ENCODE measurements at places on chromosomes 16 and 17.

- no peak for DNase-seq
These were observed 8.2 kb downstream of the POLR2C start for GRCh38 chr16:57470711-57471110.

DNA sequence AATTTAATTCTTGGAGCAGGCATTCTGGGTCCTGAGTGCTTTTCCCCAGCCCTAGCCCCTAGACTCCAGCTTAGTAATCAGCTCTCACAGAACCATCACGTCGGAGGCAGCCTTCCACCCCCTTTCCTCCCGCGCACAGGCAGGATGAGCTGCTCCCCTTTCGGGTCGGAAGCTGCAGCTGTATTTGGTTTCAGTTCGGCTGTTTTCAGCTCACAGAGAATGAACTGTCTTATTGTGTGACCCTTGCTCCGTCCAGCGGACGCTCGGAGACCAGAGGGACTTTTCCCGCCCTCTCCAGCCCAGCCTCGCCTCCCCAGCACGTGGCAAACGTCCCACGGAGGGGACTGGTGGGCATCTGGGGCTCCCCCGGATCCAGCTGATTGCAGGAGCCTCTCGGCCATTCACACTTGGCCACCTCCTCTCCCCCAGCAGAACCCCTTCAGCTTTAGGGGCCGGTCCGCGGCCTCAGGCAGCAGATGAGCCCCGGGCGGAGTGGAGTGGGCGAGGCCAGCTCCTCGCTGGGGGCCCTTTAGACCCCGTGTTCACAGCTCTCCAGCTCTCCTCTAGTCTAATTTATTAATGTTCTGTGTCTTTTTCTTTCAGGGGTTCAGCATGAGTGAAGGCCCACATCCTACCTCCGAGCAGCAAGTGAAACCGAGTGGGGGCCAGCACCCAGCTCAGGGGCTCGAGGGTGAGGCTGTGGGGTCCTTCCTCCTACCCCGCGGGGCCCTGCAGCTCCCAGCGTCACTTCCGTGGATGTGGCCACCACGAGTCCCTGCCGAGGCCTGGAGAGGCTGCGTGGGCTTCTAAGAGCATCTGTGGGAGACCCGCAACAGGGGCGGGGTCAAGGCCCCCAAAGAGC lies 863 bp upstream of the UTS2R start:
- no peak for DNase-seq

DNA sequence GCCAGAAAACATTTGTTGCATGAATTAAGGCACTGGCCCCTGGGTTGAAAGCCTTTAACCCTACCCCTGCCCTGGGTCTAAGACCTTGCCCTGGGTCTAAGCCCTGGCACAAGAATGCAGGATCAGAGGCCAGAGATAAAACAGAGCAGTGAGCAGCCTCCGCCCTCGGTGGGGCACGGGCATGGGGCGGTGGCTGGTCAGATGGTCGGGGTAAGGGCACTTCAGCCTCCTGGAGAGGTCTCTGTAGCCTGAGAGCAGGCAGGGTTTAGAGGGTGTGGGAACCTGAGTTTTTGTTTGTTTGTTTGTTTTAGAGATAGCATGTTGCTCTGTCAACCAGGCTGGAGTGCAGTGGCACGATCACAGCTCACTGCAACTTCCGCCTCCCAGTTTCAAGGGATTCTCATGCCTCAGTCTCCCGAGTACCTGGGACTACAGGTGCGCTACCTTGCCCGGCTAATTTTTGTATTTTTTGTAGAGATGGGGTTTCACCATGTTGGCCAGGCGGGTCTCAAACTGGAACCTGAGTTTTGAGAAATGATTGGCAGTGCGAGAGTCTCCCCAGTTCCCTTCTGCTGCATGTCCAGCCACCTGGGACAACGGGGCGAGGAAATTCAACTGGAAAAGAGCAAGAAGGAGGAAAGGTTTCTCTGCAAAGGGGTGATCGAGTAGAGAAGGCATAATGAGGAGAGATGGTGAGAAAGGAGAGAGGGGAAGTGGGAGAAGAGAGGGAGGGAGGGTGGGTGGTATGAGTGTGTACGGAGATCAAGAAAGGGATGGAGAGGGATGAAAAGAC lies 27.7 kb downstream of the TNS4 start:
- DNase-seq = no peak

DNA sequence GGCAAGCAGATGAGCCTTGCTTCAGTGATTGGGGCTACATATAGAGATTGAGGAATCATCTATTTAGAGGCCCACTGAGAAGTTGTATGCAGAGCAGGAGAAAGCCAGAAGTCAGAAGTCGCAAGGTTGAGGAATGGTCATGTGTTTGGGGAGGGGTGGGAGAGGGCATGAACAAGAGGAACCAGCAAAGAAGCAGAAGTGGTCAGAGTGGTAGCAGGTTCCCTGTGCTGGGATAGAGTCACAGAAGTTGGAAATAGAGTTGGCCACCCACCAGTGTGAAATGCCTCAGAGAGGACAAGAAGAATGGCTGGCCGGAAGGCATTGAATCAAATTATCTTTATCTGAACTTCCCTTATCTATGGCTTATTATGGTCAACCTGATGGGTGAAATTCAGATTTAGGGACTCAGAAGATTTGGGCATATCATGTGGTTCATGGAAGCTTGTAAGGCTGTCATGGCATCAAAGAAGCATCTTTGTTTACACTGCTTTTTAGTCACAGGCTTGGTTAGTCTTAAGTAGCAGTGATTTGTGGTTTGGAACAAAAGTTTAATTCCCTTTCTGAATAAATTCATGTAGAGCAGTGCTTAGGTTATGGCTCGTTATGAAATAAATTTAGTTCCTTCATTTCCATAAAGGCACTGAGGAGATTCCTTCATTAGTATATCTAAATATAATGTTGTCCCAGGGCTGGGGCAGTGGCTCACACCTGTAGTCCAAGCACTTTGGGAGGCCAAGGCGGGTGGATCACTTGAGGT lies 19.7 kb downstream of the MAP3K3 start:
- no peak for DNase-seq

DNA sequence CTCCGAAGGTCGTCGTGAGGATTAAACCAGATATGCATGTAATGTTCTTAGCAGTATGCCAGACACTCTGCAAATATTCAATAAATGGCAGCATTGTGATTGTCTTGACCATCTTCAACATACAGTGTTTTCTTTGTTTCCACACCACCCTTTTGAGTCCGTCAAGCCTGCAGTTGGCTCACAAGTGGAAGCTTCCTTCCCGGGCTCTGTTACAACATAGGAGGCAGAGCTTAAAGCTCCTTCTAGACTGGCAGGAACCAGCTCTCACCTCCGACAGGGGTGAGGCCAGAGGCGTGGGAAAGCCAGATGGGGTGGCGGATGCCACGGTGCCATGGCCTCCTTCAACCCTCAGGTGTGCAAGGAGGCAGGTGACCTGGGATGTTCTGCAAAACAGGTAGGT lies 138.3 kb downstream of the FOXL1 start:
- DNase-seq = no peak

- no peak for DNase-seq
These were observed 28.1 kb downstream of the KIAA0513 start for GRCh38 chr16:85055493-85056210.

DNA sequence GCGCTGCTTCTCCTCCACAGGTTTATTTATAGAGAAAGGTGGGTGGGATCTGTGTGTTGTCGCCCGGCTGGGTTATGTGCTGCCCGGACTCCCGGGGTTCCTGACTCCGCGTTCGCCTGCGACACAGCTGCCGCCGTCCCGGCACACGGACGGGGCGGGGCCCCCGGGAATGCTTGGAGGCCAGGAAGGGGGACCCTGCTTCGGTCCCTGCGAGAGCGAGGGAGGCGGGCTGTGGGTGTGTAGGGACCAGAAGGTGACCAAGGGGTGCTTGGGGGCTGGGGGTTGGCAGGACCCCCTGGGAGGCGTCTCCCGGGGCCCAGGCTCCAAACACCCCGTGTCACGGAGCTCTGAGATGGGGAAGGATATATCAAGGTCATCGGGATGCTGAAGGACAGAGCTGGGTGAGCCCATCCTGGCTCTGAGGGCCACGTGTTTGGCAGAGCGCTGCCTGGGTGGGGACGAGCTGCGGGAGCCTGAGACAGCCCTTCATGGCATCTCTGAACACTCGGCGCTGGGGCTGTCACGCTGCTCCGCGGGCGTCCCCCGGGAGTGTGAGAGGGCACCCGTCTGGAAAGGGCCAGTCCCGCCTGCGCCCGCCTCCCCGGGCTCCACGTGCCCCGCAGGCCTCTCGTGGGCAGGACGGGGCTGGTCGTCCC lies 4.2 kb downstream of the CACNA1H start:
- DNase-seq = no peak

GRCh38 chr16:17926461-17926860 lies 410.1 kb downstream of the NPIPA8 start:
- no peak for DNase-seq

GRCh38 chr17:81240761-81241160 lies 1.6 kb downstream of the NDUFAF8 start:
- DNase-seq = no peak

- no peak for DNase-seq
These were observed 8.6 kb upstream of the BAHCC1 start for GRCh38 chr17:81386646-81387099.

DNA sequence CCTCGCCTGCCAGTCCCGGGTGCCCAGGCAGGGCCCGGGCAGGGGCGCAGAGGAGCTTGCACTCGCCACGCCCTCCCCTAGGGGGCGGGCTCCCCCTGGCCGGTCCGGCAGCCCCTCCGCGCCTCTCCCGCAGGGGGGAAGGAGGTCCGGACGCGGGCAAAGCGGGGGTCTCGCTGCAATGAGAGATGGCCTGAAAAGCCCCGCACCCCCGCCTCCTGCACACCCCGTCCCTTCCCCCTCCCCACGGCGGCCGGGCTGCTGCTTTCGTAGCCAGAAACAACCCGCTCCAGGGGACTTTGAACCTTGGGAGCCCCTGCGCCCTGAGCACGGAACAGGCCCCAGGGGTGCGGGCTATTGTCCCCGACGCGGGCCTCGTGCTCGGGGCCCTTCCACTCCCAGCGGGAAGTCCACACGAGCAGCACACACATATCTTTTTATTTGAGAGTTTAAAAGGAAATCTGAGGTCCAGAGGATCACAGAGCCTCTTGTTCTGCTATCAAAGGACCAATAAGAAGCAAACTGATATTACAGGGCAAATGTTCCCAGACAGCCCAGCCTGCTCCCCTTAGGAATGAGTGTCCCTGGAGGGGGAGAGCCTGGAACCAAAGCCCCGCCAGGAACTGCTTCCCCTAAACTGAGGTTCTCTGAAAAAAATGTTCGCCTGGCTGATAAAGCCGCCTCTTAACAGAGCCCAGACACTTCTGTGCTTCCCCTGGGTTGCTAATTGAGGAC lies 5.8 kb upstream of the CBX4 start:
- DNase-seq = no peak

Measured in cortex of kidney (tissue), 1 donor.